ENCODE measurements at places on chromosomes 5 and 9. TPM values are rescaled to one million over a fixed set of nuclear protein-coding genes. Genes with fewer than 3 reads are reported as not detected.
A peak's percentile ranks its signal among the peaks of the same experiment; 100 is the strongest.

DNA sequence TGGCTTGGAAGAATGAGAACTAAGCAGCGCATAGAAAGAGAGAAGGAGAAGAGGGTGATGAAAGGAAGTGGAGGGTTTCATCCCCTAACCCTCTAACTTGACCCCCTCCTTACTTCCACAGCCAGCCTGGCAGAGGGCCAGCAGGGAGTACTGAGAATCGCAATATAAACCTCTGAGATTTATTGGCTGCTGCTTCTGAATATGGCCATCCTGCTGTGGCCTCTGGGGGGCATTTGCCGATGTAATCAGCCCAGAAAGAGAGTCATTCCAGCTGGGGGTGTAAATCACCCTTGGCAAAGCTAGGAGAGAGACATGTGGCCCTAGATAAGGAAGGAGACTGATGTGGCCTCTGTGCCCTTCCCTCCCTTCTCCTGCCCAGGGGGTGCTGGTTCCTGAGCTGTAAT is 960 bp upstream of the GFRA3 start:
- DNase-seq = peak; percentile 24

DNA sequence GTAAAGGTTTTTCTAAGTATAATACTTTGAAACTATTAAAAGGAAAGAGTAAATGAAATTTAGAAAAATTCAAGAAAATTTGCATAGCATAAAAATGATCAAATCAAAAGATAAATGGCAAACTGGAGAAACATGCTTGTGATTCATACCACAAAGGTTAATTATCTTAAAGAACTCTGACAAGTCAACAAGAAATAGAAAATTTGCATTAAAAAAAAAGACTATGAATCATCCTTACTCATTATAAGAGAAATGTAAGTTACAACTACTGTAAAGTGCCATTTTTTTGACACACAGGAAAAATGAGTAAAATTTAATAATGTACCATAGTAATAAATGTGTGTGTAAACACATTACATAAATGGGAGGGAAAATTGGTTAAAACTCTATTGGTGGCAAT is 624.4 kb upstream of the C9orf72 start:
- no peak for DNase-seq

DNA sequence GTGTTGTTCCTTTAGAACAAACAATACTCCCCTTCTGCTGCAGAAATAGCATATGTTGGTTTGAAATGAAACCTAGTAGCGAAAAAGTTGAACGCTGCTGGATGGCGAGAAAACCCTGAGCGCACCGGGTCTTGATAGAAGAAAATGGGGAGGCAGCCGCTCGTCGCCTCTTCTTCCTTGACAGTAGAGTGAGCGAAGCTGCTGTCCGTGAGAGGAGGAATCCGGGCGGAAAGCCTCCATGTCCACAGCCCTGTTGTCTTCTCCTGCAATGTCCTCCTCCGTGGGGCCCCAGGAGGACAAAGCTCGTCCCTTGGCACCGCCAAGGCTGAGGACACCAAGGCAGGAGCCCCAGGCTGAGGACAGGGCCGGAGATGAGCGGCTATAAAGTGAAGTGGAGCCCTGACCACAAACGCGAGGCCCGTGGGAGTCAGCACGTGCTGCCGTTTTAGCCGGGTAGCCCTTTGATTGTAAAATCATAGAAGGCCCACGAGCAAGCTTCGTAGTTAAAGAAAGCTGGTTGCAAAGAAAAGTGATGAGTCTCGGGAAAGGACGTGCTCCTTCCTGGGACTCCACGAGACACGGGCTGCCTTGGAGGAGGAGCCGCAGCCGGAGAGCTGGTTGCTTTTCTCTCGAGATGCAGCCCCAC is 35.6 kb downstream of the MRPL36 start:
- DNase-seq = no peak

GRCh38 chr9:112434487-112434886 is 52.1 kb upstream of the KIAA1958 start:
- no peak for DNase-seq

DNA sequence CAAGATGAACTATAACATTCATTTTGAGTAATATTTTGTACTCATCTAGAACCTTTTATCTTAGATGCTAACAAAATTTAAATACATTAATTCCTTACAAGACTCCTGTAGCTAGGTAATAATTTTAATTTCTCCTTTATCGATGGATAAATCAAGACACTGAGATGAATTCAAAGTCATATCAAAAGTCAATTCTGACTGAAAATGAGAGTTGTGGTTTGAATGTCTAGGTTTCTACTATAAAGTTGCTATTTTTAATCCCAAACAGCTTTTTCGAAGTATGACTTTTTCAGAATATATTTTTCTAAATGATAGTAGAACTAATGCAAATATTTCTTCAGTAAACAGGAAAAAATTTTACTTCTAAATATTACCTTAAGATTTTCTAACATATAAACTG is 491.7 kb upstream of the FAM174A start:
- DNase-seq = no peak

DNA sequence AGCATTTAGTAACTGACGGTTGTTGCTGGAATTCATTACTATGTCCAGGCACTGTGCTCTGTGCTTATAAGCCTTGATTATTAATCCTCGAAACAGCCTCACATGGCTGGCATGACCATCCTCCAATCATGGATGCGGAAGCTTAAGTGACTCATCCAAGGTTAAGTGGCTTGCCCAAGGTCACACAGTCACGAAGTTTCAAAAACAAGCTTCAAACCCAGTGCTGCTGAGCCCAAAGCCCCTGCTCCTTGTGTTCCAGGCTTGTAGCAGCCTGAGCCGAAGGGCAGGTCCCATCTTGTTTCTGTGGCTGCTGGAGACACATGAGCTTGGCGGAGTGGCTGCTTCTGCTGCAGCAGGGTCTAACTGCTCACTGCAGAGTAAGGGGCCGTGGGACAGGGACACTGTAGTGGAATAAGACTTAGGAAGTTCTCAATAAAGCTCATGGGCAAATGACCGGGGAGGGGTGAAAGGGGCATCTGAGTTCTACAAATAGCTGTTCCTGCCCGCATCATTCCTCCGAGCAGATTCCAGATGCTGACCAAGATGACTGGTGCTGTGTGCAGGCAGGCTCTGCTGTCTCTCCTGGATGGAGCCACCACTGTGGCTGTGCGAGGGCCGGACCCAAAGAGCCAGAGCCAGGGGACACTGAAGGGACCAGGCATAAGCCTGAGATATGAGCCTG is 32.4 kb downstream of the WHRN start:
- DNase-seq = no peak

The PCDHB14 gene
- polyA plus RNA-seq = 11.3 TPM

The BASP1 gene
- 81.6 TPM for polyA plus RNA-seq
